ENCODE measurements at places on chromosomes 2 and 18. TPM values are rescaled to one million over a fixed set of nuclear protein-coding genes. Genes with fewer than 3 reads are reported as not detected.

DNA sequence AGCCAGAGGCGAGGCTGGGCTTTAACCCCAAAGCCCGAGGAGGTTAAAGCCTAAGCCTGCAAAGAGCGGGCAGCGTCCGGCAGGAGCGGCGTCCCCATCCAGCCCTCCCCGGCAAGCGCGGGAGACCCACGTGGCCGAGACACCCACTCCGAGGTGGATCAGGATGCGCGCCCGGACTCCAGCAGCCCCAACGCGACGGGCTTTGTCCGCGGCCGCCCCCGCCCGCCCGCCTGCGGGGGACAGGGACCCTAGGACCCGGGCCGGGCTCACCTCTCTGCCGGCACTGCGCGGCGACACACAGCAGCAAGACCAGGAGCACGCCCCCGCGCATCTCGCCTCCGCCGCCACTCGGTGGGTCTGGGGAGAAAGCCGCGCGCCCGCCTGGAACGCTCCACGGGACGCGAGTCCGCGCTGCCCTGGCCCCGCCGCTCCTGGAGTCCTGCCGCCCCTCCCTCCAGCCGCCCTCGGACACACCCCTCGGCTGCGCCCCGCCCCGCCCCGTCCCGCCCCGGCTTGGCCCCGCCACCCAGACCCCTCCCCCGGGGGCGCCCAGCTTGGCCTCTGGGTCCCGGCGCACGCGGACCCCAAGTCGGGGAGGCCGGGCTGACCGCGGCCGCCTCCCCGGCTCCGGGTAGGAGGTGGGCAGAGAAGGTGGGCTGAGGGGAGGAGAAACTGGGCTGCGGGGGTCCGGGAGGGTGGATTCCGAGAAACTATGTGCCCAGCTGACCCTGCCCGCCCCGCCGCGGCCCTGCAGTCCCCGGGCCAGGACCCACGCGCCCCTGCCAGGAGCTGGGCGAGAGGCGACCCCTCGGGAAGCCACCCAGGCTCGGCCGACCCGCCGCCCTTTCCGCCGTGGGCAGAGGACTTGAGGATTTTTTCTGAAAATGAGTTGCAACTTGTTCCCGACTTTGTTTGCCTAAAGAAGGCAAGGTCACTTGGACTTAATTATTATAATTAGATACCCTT lies at the start of gene LAMA1:
Gene LAMA1, minus strand, starts transcription at position 408 of the 966 bp plus-strand sequence. Its CDS starts 77 bp downstream, at position 331.
- no peak for DNase-seq

DNA sequence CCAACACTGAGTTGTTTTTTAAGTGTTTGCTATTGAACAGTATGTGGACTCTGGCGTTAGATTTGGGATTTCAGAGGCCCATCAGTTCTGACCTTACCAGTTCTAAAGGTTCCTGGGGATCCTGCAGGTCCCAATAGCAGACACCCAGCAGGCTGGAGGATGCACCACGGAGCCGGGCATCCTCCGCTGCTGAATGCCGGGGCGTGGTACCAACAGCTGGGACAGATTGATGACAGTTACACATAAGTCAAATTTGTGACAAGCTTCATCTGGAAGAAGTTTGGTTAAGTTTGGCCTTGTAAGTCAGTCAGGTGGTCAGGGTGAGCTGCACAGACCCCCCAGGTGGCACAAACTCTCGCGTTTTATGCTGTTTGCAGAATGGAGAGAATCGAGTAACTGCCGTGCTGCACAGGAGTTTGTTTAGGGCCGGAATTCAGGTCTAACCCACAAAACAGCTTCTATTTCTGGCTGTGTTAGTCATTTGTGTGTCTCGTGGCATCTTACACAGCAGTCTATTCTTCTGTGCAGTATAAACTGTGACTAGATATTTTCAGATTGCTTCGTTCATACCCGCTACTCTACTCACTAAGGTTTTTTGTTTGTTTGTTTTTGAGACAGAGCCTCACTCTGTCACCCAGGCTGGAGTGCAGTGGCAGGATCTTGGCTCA lies 19.2 kb downstream of the CTDP1 start:
- peak; percentile 36 for DNase-seq

DNA sequence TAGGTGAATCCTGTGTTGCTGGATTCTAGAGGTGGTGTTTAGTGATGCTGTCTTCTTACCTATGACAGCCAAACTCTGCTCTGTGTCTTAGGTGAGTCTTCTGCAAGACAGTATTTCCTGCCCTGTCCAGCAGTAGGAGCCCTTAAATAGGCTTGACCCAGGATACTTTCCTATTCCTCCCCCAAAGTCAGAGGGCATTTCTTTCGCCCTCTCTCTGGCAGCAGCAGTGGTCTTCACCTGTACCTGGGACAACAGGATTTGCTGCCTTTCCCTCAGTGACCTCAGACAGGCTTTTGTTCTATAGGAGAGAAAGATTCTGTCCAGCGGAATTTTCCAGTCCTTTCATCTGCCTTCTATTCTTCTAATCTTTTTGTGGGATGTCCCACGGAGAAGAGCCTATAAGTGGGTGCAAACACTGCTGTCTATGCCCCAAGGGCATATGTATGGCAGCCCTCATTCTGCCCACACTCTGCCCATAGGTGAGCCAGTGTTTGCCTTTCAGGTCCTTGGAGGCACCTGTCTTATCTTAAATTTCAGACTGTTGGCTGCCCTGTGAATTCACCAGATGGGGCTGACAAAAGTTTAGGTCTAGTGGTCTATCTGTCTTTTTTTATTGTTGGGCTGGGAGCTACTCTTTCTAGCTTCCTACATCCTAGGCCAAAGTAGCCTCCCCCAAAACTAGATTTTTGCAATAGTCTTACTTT lies 177.3 kb upstream of the SPOPL start:
- DNase-seq, result no peak

- no peak for DNase-seq
These were observed 11.3 kb upstream of the CHRNA1 start for GRCh38 chr2:174775571-174775980.

DNA sequence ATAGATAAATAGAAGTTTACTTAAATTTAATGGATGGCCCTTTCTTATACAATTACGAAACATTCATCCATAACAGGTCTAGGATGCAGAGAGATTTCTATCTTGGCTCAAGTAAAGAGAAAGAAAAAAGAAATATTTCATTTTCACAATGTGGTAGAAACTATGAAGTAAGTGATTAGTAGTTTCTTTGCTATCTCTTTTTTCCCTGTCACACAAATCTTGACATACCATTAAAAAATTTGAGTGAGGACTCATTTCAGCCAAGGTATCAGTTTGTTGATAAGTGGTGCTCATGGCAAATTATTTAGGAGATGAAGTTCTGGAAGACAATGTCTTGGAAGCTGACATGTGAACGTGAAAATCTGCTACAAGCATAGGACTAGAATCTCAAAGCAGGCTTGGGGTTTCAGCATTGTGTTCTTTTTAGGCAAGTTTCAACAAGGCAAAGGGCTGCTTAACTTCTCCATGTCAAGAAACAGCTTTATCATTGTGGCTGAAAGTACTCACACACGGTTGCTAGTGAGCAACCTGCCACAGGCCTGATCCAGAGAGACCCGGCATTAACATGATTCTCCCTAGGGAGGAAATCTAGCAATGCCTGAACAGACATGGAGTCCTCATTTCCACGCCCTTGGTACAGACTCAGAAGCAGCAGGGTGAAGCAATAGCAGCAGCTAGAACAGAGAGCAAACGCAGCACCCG lies 414.6 kb downstream of the DLGAP1 start:
- DNase-seq, result no peak

- no peak for DNase-seq
These were observed 24.5 kb upstream of the PEX13 start for GRCh38 chr2:60992985-60993392.

- no peak for DNase-seq
These were observed 178.0 kb downstream of the UBE2E3 start for GRCh38 chr2:181158427-181158826.

DNA sequence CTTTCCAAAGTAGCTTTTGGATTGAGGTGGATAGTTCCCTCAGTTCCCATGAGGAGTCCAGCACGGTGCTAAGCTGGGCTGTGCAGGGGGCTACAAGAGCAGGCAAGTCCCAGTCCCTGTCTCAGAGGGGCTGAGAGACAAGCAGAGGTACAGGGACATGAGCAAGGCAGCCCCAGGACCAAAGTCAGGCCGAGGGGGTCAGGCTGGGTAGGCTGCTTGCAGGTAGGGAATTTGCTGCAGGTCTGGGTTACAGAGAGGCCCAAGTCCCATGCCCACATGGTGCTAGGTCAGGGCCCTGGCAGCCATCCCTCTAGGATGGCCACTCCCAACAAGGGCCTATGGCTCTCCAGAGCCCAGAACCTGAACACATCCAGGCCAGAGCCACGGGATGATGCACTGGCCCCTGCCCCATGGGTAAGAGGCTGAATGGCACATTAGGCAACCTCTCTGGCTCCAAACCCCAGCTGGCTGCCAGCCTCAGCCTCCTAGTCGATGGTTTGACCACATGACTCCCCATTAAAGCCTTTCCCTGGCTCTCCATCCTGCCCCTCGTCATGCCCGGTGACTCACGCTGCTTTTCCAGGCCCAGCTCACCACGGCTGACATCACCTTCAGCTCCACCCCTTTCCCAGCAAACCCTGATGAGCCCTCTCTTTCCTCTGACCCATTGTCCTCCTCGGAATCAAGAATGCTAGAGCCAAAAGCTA lies 83.7 kb downstream of the SDC1 start:
- DNase-seq, result peak; percentile 94

DNA sequence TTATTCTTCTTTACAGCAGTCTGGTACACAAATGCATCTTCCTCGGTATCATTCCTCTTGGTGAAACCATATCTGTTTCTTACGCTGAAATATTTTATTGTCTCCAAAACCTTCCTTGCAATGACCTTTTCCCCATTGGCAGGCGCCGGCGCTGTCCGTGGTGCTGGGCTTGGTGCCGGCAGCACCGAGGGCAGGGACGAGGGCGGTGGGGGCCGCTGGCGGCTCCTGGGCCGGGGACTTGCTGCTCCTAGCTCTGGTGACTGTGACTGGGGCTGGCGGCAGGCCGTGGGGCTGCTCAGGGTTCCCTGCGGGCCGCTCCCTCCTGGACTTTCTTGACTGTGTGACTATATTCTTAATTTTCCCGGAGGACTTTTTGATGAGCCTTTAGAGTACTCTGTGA lies 72.5 kb downstream of the GPR39 start:
- peak; percentile 38 for DNase-seq

- no peak for DNase-seq
These were observed 15.7 kb upstream of the TTC21B start for GRCh38 chr2:165969227-165969626.

DNA sequence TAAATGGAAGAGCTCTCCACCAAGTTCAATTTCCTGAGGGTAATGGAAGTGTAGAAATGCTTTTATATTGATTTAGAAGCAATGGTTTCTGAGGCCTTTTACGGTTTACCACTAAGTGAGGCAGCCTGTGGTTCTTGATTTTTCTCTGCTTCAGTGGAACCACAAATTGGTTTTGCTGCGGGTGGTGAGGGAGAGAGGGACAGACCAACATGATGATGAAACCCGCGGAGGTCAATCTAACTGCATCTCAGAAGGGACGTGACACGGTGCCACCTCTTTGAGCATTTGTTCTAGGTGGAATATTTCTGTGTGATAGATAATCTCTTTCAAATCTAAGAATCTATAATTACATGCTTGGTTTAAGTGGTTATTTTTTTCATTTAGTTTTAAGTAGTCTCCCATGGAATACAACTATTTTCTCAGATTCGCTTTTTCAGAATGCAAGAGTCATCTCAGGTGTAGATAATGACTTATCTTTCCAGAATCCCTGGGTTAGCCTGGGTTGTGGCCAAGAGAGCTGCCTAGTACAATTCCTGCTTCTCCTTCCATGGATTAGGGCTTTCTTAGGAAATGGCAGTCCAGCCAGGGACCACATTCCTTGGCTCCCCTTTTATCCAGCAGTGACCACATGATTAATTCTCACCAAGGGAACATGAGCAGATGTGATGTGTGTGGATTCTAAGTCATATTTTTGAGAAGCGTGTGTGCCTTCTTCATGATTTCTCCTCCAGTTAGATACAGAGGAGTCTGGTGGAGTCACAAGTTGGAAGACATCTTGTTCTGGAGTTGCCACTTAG lies 52.5 kb downstream of the KCNE4 start:
- DNase-seq, result peak; percentile 63

NCK2 gene
- 34.5 TPM for total RNA-seq

HAUS1 gene
- 150 TPM for total RNA-seq

SNRPD1 gene
- total RNA-seq, result 30.6 TPM

RETREG2 gene
- 63.2 TPM for total RNA-seq

Data from RPMI7951 (cell line).